Omental fat pad (tissue), 4 donors: ENCODE measurements at places on chromosomes 1 and 21.

DNA sequence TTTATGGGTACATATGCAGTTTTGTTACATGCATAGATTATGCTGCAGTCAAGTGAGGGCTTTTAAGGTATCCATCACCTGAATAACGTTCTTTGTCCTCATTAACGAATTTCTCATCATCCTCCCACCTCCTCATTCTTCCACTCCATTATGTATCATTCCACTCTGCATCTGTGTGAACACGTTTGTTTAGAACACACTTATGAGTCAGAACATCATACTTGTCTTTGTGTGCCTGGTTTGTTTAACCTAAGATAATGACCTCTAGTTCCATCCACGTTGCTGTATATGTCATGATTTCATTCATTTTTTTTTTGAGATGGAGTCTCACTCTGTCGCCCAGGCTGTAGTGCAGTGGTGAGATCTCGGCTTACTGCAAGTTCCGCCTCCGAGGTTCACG lies 6.7 kb upstream of the MPC2 start:
- no peak for DNase-seq

DNA sequence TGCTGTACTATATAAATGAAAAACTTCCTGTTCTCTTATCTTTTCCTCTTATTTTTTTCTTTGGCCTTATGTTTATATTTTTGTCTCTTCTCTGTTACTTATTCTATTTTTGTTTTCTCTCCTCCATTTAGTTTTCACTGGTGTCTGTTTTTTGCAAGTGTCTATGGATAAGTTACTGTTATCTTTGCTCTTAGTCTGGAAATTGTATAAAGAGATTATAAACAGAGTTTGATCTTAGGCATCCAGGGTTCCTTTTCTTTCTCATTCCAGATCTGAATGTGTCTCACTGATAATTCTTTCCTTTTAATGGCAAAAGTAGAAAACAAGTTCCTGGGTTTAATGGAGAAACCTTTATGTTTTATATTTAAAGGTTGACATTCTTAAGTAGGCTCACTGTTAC lies 34.5 kb downstream of the MAN1A2 start:
- DNase-seq, result no peak

- DNase-seq, result no peak
Measured at GRCh38 chr1:111139324-111139955, 453 bp downstream of the DRAM2 start.

- DNase-seq, result no peak
Measured at GRCh38 chr1:11697188-11697892, 5.8 kb downstream of the DRAXIN start.

GRCh38 chr1:165467706-165468105 lies 22.8 kb upstream of the RXRG start:
- DNase-seq, result no peak

DNA sequence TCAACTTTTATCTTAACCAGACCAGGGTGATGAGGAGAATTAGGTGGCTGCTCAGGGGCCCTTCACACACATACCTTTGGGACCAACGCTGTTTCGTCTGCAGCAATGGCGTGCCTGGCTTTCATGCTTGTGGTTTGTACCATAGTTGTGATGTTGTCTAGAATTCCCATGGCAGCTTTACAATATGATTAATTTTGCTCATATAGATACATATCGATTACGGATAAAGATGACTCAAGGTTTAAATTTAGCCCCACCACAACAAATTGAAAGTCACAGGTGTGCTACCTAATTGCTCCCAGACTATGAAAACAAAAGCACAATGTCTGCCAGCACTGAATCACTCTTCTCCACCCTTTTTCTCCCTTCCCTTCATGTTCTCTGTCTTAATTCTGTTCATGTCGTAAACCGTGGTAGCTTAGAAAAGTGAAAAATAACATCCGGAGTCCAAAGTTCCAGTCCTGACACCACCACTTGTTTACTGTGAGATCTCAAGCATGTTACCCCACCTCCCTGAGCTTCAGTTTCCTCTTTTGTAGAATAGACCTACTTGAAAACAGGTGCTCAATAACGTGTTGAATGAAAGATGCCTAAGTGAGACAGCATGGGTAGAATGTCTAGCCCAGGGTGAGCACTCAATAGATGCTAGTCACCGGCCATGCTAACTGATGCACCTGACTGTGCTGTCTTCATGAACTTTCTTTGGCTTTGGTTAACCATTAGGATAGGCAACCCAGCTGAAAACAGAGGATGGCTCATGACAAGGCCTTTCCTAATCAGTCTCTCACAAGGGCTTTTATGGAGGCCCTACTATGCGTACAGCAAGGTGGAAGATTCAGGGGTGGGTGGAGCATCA lies 22.1 kb upstream of the JUN start:
- DNase-seq, result no peak

- DNase-seq, result no peak
Measured at GRCh38 chr1:211344152-211344618, 17.6 kb downstream of the TRAF5 start.

DNA sequence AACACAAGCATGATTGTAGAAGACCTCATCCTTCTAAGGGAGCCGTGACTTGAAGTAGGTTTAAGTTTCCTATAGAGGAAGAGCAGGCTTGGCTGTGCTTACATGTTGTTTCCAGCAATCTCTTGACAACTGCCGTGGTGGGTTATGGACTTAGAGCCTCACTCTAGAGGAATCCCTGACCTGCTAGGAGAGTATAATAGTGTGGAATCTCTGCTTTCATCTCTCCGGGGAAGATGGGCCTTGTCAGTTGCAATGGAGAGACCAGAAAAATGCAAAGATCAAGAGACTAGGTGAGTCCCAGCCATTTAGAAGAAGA lies 137.6 kb downstream of the MIS18A start:
- no peak for DNase-seq

GRCh38 chr1:232561381-232561780 lies 68.6 kb downstream of the SIPA1L2 start:
- no peak for DNase-seq

DNA sequence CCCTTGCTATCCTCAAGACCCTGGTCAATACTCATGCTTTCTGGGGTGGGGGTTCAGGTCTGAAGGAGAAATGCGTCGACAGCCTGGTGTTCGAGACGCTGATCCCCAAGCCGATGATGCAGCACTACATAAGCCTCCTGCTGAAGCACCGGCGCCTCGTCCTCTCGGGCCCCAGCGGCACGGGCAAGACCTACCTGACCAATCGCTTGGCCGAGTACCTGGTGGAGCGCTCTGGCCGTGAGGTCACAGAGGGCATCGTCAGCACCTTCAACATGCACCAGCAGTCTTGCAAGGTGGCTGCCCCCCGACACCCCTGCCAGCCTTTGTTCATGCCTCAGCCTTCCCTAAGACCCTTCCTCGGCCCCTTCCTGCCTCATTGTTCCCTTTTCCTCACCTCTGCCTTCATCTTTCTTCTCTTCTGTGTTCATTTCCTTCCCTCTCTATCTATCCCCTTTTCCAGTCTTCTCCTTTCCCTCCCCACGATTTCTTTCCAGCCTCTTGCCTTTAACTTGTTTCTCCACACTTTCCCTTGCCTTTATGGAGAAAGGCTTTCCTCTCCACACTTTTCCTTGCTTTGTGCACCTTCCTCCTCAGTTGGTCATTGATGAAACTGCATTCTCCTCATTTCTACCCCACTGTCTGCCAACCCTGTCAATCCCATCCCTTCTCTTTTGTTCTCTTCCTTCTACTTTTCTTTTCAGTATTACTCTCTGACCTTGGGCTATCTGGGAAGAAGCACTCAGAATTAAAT lies 18.3 kb upstream of the IPO9 start:
- no peak for DNase-seq

DNA sequence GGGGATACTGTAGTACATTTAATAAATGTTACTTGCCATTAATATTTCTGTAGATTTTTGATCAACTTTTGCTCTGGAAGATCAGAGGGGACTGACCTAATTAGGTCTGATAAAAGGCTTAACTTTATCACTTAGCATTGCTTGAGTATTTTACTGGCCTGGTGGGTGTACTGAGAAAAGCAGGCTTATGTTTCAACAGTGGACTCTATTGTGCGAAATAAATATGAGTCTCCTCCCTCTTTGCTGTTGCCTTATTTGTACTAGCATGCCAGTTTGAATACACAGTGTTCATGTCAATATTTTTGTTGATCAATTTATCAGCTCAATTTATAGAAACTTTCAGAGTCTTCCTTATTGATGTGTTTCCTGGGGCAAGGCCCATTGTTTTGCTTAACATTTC lies 49.1 kb downstream of the EBNA1BP2 start:
- DNase-seq, result no peak

- no peak for DNase-seq
Measured at GRCh38 chr1:213366141-213366831, 315.2 kb downstream of the RPS6KC1 start.

DNA sequence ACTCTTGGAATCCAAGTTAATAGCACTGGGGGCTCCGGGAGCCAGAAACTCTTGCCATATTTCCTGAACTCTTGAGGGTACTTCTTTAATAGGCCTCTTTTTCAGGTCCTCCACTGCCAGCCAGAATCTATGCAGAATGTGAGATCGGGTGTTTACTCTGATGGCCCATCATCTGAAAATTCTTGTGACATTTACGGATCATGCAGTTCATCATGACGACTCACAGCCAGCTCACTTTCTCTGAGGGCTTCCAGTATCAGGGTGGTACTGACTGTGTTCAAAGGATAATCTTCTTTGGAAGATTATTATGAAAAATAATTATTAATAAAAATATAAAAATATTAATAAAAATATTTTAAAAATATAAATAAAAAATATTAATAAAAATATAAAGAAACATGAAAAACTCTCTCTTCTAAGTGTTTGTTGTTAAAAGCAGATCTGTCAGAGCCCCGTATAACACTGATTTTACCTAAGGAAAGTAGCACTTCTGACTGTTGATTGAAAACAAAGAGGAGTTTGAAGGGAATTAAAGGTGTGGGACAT lies 194.3 kb upstream of the GREM2 start:
- DNase-seq, result no peak

GRCh38 chr1:208237241-208237640 lies 6.9 kb downstream of the PLXNA2 start:
- DNase-seq, result no peak

GRCh38 chr21:41808846-41809245 lies 42.0 kb upstream of the RIPK4 start:
- no peak for DNase-seq

- no peak for DNase-seq
Measured at GRCh38 chr1:20119347-20119746, at the start of gene PLA2G2D. Gene PLA2G2D, minus strand, starts transcription at chr1:20119536. Its CDS starts 38 bp downstream, at chr1:20119498.

DNA sequence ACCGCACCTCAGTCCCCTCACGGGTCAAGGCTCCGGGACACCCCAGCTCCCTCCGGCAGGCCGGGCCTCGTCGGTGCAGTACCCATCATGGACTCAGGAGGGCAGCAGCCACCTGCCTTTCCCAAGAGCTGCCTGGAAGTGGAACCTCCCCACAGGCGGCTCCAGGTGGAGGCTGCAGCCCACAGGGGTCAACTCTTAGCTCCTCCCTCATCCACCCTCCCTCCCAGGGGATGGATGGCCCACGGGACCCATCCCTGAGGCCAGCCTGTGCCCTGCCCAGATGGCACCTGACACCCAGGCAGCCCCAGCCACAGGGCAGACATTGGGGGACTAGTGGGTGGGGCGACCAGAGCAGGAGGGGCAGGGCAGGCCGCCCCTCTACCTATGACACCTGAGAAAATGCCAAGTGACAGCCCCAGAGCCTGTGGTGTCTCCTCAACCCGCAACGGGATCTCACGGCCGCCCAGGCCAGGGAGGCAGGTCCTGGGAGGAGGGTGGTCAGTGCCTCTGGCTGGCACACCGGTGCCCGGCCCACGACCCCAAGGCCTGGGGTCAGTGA lies 1.2 kb upstream of the ARHGEF16 start:
- peak; percentile 50 for DNase-seq

DNA sequence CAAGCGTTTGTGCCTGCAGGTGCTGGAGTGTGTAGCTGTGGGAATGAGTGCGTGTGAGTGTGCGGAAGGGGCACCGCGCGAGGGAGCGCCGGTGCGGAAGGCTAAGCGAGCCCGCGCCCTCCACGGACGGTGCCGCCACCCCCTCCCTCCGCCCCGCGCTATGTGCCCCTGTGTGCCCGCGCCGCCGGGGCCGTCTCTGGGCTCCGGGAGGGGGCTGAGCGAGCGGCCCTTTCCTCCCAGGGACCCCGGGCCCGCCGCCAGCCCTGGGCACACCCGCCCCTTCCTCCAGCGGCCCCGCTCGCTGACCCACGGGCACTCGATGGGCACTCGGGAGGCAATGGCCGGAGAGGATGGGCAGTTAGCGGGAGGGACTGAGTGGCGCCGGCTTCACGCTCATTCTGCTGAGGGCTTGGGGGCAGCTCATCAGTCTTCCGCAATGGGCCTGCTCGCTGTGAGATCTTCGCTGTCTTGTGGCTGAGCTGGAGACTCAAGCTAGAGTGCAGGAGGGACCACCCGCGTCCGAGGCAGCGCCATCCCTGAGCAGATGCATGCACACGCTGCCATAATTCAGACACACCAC lies 8.6 kb upstream of the ADGRB2 start:
- no peak for DNase-seq

DNA sequence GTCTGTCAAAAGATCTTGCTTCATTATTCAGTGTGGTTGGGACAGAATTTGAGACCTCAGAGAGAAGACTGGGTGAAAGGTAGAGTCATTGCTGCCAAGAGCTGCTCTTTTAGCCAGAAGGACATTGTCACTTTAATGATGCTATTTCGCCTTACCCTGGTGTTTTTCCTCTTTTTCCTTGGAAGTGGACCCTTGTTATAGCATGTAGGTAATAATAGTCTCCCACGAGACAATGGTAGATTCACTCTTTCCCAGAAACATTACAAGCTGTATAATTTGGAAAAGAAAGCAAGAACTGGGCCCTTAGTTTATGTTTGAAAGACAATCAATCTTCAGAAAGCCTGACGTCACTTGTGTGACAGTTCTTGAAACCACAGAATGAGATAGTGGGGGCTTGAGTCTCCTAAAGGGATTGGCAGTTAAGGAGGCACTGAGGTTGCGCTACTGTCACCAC lies 3.8 kb downstream of the SERTAD4 start:
- no peak for DNase-seq

DNA sequence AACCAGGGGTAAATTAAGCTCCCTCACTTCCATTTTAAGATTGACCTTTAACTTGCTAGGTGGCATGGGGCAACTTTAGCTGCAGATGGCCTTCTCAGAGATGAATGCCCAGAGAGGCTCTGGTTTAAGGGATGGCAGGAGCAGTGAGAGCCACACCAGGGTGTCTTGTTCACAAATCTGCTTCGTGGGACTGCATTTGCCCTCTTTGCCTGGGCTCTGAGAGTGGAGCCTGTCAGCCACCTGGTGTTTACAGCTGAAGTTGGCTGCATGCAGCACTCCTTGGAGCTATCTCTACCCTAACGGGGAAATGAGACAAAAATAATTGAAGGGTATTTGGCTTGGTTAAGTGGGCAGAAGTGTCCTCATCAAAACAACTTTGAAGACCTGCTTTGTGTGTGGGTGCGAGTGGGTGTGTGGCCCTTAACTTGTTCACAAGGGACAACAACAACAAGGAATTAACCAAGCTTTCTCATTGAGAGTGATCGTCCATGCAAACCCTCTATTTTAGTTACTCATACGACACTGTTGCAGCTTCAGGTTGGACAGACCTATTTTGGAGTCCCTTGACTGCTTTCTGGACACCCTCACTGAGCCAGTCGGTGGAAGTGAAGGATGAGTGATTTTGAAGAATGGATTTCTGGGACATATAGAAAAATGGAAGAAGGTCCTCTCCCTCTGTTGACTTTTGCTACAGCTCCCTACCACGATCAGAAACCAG lies 29.8 kb downstream of the PGM1 start:
- DNase-seq, result no peak

GRCh38 chr1:201554190-201554600 lies 15.3 kb downstream of the NAV1 start:
- DNase-seq, result no peak

- no peak for DNase-seq
Measured at GRCh38 chr1:201026836-201027235, 3.3 kb upstream of the KIF21B start.
